ENCODE measurements at places on chromosomes 3 and 15.

- no peak for DNase-seq
Observed at GRCh38 chr3:11499144-11499543, 144.6 kb downstream of the VGLL4 start.

GRCh38 chr3:13483988-13484695 lies 4.0 kb downstream of the HDAC11 start:
- no peak for DNase-seq

DNA sequence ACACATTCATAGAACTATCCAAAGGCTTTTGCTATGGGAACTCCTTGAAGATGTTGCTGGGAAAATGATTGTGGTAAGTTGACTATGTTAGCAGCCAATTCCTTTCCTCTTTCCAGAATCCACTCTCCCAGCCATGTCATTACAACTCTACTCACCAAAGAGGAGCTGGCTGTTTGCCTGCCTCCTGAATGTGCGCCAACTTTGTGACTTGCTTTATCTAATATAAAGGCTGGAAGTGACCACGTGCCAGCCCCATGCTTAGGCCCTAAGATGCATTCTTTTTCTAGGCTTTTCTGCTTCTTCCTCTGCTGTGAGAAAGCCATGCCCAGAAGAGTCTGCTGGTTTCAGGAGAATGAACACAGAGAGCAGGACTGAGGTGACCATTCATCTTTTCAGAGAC lies 182.2 kb downstream of the GABRB3 start:
- DNase-seq: no peak

DNA sequence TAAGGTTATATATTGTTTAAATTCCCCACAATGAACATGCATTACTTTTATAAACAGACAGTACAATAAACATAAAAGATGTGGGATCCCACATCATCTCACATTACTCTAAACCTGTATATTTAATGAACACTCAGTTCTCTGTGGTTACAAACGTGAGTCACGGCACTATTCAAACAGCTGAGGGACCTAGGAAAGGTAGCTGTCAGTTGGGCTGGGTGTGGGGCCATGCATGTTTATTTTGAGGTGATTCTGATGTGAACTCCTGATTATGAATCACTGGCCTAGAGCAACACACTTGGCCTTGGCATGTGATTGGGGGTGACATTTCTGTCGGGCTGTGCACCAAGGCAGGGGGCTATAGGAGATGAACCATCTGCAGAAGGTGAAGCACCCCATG lies 147.6 kb upstream of the HACD2 start:
- DNase-seq: no peak

GRCh38 chr3:63934041-63934866 lies 22.1 kb upstream of the SCAANT1 start:
- no peak for DNase-seq

GRCh38 chr3:179969525-179969924 lies 67.2 kb downstream of the PEX5L start:
- DNase-seq: no peak

DNA sequence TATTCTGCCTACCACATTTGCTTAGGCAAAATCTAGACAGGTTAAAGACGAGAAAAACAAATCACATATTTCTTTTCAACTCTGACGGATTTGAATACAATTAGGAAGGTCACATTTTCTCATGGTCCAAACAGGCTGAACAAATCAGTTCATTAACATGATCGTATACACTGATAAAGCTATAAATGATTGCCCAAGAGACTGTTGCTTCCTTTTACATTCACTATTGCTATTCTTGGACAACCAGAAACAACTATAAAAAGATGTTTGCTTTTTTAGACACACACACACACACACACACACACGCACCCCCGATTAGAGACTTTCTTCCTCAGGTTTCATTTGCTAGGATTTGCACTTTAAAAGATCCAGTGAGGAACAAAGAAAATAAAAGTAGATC lies 122.3 kb upstream of the BHLHE40 start:
- no peak for DNase-seq

- no peak for DNase-seq
Observed at GRCh38 chr3:193134856-193135255, 106.2 kb upstream of the PLAAT1 start.

DNA sequence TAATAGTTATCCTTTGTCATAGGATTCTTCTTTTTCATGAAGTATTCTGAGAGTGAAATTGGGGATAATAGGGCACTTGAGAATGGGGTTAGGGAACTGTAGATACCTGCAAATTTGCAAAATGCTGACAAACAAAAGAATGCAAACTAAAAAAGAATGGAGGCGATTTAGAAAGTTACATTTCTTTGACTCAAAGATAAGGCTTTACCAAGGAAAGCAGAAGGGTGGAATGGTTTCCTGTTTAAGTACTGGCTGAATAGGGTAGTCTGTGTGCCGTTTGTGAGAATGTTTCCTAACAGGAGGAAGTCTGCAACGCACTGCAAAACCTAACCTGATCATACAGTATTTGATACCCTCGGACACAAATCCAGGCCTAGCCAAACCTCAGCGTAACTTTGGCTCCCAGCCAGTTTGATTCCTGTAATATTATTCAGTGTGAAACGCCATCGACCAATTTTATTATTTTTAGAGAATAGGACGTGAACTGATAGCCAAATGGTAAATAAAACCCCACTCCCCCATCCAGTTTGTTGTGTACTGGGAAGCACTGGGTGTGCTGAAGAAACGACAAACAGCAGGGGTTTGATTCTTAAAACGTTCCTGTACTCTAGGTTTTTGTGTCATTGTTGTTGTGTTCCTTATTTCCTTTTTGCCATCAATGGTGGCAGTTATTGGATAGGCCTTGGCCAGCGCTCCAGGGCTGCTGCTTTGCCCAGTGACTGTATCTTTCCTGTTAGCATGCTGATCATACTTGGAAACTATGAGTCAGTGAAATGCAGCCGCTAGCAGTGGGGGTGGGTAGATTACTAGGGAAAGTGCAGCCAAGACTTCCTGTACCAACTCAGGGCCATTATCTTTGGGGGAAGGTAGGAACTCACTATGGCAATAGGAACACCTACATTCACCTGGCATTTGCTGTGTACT lies 148.0 kb upstream of the TBL1XR1 start:
- DNase-seq: no peak

- no peak for DNase-seq
Observed at GRCh38 chr3:78754066-78754743, 1013.6 kb downstream of the ROBO1 start.

DNA sequence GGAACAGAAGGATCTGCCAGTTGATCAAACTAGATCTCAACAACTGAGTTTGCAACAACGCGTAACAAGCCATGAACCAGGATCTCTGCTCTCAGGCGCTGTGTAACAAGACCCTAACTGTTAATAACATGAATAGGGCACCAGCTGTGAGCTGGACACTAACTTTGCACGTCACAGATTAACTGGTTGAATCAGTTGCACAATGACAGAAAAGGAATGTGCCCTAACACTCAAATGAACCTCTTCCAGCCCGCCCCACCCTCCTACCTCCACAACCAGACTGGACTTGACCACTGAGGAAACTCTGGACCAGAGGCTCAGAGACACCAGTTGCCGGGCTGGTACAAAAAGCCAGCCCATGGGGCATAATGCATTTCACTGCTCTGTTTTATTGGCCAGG lies 34.3 kb downstream of the MCF2L2 start:
- no peak for DNase-seq

DNA sequence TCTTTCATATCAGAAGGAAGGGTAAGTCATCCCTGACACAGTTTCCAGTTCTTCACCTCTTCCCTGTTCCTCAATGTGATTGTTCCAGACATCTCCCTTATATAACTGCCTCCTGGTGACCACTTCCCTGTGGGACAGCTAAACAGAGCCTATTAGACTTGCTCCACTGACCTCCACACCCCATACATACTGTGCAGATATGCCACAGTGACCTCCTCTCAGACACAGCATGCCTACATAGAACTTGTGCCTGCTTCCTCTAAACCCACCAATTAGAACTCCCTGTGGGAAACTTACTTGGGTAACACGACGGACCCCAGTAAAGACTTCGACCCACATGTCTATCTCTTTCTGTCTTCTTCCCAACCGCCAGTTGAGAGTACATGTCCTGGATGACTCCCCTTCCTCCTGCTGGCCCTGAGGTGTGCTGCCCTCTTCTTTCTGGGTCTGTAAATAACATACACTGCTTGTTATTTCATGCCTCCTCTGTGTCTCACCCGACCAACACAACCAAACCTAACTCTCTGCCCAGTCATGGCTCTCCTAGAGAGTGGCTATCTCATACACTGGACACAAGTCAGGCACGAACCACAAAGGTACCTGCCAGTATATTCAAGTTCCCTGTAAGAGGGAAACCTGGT lies 53.0 kb downstream of the IGSF11 start:
- no peak for DNase-seq

DNA sequence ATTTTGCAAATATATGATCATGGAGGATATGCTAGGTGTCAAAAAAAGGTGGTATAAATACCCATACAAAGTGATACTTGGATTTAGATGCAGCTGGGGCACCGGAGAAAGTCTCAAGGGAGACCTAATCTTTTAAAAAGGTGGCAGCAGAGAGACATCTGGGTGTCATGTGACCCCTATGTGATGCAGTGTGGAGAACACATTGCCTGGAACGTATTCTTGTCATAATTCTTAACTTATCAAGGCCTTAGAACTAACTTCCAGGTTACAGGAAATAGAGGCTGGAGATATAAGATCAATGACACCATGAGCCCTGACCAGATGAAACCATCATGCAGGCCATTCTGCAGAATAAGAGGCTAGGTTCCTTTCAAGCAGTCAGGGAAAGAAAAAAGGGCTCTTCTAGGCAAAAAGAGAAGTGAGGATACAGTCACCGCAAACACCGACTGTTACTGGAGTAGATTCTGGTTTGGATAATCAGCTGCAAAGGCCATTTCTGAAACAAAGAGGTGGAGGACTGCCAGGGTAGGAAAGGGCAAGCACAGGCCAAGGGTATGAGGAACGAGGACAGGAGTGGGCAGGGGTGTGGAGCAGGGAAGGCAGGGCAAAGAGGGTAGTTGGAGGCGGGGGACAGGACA lies 100.6 kb downstream of the OXNAD1 start:
- no peak for DNase-seq

DNA sequence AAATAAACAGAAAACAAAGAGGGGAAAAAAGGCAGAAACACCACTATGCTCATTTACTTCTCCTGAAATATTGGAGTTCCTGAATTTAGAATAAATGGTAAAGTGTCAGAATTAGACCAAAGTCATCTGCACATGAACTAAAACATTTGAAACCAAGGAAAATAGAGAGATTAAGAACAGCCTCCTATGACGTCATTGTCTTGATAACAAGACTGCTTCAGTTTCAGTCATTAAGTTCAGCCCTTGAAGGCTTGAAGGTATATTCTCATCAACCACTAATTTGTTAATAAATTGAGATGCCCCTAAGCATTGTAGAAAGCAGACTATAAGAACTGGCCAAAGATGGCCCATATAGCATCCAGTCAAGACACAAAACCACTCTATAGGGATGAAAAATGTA lies 2.5 kb downstream of the SUMF1 start:
- no peak for DNase-seq

DNA sequence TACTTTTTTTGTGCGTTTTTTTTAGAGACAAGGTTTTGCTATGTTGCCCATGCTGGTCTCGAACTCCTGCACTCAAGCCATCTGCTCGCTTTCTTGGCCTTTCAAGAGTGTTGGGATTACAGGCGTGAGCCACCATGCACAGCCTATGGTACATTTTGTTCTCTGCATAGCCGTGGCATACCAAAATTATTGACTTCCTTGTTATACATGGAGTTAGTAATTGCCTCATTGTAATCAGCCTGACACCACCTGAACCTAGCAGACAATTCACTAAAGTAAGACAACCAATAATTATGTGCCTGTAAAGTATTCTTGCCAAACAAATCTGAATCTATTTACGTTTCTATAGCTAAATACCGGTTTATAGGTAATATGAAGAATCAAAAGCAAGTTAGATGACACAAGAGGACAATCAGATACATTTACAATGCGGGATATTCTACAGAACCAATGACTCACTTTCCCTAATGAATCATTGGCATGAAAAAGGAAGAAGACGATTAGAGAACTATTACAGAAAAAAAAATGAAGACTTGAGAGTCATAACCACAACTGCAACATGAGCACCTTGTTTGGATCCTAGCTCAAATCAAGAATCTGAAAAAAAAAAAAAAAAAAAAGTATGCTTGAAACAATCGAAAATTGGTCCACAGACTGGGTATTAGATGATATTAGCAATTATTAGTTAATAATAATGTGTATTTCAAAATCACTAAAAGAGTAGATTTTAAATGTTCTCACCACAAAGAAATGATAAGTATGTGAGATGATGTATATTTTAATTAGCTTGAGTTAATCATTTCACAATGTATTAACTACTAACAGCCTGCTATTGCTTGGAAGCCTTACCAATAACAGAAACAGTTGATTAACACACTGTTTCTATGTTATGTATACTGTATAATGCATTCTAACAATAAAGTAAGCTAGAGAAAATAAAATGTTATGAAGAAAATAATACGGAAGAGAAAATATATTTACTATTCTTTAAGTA lies 7.1 kb downstream of the GUCA1C start:
- DNase-seq: no peak

DNA sequence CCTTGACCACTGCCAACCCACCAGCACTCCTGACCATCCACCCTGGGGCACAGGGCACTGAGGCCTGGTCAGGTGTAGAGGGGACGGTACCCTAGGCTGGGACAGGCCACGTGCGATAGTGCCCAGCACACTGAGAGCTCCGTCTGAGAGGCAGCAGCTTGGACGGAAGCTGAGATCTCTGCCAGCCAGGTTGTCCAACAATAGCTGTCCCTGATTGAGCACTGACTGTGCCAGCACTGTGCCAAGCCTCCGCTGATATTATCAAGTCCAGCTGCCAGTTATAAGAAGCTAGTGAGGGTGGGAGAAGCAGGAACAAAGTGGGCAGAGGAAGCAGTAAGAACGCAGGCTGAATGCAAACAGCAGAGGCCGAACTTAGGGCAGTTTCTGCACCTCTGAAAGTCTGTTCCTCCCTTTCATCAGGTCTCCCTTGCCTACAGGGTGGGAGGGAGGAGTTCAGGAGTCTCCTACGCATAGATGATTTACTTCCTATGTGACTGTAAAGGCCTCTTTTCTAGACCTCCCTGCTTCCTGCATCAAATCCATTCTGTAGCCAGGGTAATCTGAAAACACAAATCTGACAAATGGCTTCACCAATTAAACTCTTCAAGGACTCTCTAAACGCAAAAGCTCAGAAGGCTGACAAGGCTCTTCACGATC lies 29.7 kb downstream of the MRPS11 start:
- no peak for DNase-seq

DNA sequence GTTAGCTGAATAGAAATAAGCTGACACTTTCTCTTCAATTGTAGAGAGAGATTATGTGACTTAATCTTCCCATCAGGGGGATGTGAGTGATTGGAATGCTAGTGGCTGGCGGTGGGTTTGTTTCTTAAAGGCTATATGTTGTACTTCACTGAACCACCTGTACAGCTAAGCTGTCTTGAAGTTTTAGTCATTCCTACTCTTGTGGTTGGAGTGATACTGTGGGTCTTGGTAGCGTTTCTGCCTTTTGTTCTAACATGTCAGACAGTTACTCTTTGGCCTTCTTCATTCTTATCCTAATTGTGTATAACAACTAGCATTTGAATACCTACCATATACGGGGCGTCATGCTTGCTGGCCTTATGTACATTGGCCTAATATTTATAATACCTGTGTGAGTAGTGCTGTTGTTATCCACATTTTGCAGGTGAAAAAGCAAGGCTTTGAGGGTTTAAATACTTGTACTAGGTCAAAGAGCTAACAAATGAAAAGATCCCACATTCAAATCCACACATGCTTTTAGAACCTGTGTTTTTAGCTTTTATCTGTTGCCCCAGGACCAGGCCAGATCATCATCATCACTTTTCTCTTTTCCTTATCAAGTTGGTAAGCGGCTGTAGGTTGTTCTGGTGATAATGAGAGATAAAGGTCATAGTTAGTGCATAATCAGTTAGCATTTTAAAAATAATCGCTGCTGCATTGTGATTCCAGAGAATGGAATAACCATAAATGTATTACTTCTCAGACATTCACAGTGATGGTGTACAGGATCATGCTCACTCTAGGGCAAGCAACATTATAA lies 50.2 kb downstream of the AKAP13 start:
- DNase-seq: no peak
